A549 treated with CORT108297 at 1 μM for 4 hours (cell line): ENCODE measurements at places on chromosomes 11 and 22. TPM values are rescaled to one million over a fixed set of nuclear protein-coding genes. Genes with fewer than 3 reads are reported as not detected.

CRYBB2 gene
- not detected in 5 replicates for total RNA-seq

PHF21B gene
- total RNA-seq = 0.68 to 1.2 TPM (median 1.1 TPM) in 5 replicates

TRIM6 gene
- 10.4 to 13.1 TPM (median 12.8 TPM) in 5 replicates for total RNA-seq

IGSF9B gene
- total RNA-seq = 0.54 to 1.7 TPM (median 1.1 TPM) in 5 replicates

ALDH3B1 gene
- total RNA-seq = 113 to 145 TPM (median 130 TPM) in 5 replicates

SUN2 gene
- 23.8 to 38.4 TPM (median 36.7 TPM) in 5 replicates for total RNA-seq

SGSM1 gene
- total RNA-seq = 0.18 to 0.64 TPM (median 0.29 TPM) in 5 replicates

TMEM45B gene
- 0.06 to 0.31 TPM (median 0.10 TPM) in 5 replicates for total RNA-seq

SYT8 gene
- total RNA-seq = 0.05 to 0.39 TPM (median 0.06 TPM) in 3 of 5 replicates, not detected in the others

SLC6A5 gene
- not detected in 5 replicates for total RNA-seq

VWCE gene
- total RNA-seq = 0.48 to 0.72 TPM (median 0.61 TPM) in 5 replicates

LDHAL6A gene
- not detected in 5 replicates for total RNA-seq

NAV2 gene
- total RNA-seq = 15.6 to 25.7 TPM (median 20.8 TPM) in 5 replicates

SCUBE2 gene
- 0.38 to 0.82 TPM (median 0.43 TPM) in 5 replicates for total RNA-seq

DGCR6 gene
- total RNA-seq = 0.63 to 1.7 TPM (median 1.3 TPM) in 5 replicates

OTOG gene
- total RNA-seq = not detected in 5 replicates

SORL1 gene
- total RNA-seq = 1.5 to 1.7 TPM (median 1.6 TPM) in 5 replicates

MYEOV gene
- total RNA-seq = 98.5 to 119 TPM (median 112 TPM) in 5 replicates

POTEH gene
- not detected in 5 replicates for total RNA-seq

OR4A16 gene
- total RNA-seq = not detected in 5 replicates

ARVCF gene
- total RNA-seq = 2.2 to 3.2 TPM (median 2.7 TPM) in 5 replicates

TRIM48 gene
- not detected in 5 replicates for total RNA-seq

SLCO2B1 gene
- 2.9 to 5.1 TPM (median 4.2 TPM) in 5 replicates for total RNA-seq

KCNQ1 gene
- total RNA-seq = 0.31 to 0.50 TPM (median 0.34 TPM) in 5 replicates

SAA1 gene
- 0.42 to 1.3 TPM (median 0.66 TPM) in 5 replicates for total RNA-seq

CARD16 gene
- 0.23 to 0.37 TPM in 2 of 5 replicates, not detected in the others for total RNA-seq

ZMAT5 gene
- 13.1 to 22.5 TPM (median 19.9 TPM) in 5 replicates for total RNA-seq

TRPC6 gene
- 0.74 to 1.4 TPM (median 0.96 TPM) in 5 replicates for total RNA-seq

ARHGAP1 gene
- total RNA-seq = 55.2 to 60.4 TPM (median 57.5 TPM) in 5 replicates

NCF4 gene
- total RNA-seq = 0.07 TPM in 1 of 5 replicates, not detected in the others

SYT9 gene
- 0.14 to 0.29 TPM (median 0.18 TPM) in 5 replicates for total RNA-seq

ATXN10 gene
- 87.5 to 109 TPM (median 104 TPM) in 5 replicates for total RNA-seq

POU2AF2 gene
- total RNA-seq = not detected in 5 replicates

OMP gene
- not detected in 5 replicates for total RNA-seq

TSPAN18 gene
- total RNA-seq = 2.0 to 2.4 TPM (median 2.3 TPM) in 5 replicates
